ENCODE measurements at places on chromosomes 13 and 19.

DNA sequence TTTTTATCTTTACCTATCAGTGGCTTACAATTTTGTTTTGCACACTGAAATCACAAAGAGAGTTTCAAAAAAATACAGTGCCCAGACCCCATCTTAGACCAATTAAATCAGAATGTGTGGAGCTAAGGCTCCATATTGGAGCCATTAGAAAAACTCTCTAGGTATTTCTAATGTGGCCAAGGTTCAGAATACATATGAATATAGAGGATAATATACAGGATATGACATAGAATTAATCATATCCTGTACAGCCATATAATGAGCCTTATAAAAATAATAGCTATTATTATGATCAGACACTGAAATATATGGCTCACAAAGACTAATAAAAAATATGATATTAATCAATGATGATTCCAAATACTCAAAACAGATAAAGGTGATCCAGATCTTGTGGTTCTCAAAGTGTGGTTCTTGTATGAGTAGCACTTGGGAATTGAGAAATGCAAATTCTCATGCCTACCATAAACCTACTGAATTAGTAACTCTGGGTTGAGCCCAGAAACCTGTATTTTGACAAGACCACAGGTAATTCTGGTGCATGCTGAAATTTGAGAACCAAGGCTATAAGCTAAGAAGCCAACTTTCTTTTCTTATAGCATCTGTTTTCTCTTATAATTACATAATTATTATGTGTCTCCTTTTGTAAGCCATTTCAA is 408.0 kb downstream of the DIAPH3 start:
- DNase-seq = no peak

GRCh38 chr19:50563597-50563996 is 4.6 kb downstream of the LRRC4B start:
- no peak for DNase-seq

DNA sequence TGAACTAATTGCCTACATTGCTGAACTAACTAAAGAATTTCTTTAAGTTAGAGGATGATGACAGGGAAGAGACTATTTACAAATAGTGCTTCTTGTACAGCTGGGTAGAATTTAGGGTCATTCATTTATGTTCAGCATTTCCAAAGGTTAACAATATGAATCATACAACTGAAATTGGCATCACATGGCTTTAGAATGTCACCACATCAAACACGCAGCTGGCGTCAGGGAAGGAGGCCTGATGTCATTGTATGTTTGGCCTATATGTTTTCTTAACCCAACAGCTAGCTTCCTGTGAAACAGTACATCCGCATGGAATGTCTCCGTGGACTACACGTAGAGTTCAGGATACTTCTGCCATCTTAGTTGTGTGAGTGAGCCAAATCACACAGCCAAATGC is 99.0 kb upstream of the TNFSF11 start:
- peak; percentile 36 for DNase-seq

GRCh38 chr13:43797869-43798268 is 11.1 kb upstream of the ENOX1 start:
- no peak for DNase-seq

DNA sequence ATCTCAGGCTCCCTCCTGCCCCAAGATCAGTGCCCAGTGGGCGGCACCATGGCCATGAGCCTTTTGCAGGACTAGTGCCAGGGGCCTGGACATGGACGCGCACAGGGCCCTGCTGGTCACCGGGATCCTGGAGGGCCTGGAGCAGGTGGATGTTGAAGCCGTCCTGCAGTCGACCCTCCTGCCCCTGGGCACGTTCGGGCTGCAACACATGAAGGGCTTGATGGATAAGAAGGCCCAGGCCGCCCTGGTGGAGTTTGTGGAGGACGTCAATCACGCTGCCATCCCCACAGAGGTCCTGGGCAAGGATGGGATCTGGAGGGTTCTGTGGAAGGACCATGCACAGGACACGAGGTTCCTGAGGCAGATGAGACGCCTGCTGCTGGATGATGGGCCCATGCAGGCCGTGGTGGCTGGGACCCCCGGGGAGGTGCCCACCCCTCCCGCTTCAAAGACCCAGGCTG is 38.0 kb upstream of the PNMA8B start:
- no peak for DNase-seq

DNA sequence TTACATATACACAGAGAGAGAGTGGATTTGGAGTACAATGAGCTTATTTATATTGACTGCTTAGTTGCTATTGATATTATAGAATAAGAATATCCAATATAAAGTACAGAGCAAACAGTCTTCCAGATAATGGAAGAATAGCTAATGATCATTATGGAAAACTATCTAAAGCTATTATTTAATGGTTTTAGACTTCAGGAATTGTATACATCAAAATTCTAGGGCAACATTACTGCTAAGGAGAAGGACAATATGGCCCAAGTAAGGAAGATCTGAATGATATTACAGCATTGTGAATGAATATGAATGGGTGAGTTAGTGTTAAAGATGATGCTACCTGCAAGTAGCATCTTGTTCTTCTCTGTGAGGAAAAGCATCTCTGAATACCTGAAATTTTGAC is 604.2 kb upstream of the PCDH20 start:
- no peak for DNase-seq

Data from stimulated activated CD4-positive, alpha-beta T cell treated with anti-CD3 and anti-CD28 coated beads, Interleukin-15, amount 100 ng/mL, for 48 hours (primary cell).